ENCODE measurements at places on chromosomes 1 and 21.

DNA sequence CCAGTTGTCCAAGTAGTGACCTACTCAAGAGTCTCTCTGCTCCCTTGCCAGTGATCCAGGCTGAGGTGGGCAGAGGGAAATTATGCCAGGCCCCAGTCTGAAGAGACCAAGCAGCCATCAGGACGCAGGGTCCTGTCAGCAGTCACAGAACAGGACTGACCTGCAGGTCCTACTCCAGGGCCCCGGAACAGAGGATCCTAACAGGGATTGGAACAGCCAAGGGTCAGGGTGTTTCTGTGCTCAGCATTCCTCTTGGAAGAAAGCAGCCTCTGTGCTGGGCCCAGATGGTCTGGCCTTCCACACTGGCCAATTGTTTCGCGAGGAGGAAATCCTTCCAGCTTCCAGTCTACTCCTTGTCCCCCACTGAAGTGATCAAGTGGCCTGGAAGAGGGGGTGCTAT, 41.6 kb upstream of the USP1 start:
- DNase-seq: no peak

DNA sequence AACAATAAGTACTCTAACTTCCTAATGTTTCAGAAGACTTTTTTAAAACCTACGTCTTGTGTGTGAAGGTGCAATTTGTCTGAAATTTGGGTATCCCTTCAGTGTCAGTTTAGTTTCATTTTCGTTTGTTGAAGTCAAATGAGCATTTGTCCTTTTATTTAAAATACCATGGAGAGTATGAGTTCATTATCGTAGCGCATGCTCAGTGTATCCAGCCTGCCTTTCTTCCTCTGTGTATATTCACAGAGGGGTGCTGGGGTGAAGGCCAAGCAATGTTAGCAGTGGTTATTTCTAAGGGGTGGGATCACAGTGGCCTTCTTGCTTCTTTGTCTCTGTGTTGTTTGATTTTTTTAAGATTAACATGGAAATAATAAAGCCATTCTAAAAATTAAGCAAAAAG, 43.2 kb downstream of the CNN3 start:
- DNase-seq: no peak

- DNase-seq: no peak
These were observed 8.7 kb downstream of the PLA2G2D start for GRCh38 chr1:20110679-20111078.

DNA sequence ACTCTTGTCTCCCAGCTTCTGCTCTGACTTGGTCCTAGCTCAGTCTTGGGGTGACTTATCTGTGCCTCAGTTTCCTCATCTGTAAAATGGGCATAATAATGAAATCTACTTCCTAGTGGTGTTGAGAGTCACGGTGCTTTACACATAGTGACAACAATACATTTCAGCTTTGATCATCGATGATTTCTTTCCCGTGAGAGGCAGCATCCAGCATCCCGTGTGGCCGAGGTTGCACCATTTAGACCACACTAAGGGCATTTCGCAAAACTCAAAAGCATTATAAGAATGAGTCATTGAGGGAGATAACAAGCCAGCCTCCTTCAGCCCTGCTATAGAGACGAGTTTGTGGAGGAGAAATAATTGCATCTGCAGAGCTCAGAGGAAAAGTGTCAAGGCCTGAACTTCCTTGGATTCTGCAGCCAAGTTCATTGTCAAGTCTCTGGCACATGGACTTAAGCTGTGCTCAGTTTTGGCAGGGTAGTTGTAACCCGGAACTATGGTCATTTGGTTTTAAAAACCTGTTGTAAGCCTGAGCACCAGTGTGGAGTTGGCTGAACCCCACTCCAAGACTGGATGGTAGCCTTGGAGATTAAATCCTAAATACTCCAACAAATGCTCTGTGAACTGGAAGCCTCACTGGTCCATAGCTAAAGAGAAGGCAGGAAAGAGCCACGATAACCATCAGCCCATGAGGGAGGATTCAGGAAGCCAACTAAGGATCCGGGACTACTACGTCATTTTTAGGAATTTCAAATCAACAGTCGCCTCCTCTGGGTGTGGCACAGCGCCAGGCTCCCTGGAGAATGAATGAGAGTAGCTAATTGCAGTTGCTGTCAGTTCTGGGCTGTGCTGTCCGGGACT, 64.2 kb downstream of the TCP10L start:
- no peak for DNase-seq

- no peak for DNase-seq
These were observed 25.7 kb downstream of the CNST start for GRCh38 chr1:246591958-246592357.

GRCh38 chr1:32234792-32235191, 12.2 kb upstream of the FAM167B start:
- no peak for DNase-seq

GRCh38 chr1:180228648-180229482, 1.2 kb upstream of the LHX4 start:
- no peak for DNase-seq

DNA sequence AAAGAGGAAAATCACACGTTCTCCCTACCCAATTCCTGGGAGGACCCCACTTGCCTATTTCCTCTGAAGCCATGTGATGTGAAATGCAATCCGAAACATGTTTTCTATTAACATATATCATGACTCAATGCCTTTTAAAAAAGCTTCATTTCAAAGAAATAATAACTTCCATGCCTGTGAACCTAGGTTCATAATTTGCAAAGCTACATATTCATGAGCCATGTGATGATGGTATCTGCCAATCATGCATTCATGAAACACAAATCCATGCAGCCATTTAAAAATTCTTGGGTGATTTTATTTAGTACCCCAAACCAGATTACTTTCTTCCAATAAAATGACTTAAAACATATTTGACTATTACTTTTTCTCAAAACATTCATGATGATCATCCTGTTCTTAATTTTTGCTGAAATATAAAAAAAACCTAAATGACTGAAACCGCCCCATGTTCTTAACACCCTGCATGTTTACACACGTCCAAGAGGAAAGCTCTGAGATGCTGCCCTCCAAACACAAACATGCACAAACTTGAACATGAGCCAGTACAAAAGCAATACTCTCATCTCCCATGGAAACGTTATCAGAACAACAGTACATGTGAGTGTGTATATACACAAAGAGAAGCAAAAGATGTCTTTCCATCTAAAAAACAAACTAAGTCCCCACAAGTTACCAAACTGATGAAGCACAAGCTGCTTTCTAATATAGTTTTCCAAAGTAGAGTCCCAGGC, 140.1 kb downstream of the TGFBR3 start:
- DNase-seq: no peak

GRCh38 chr1:153613406-153613805, 469 bp upstream of the S100A16 start:
- DNase-seq: no peak

DNA sequence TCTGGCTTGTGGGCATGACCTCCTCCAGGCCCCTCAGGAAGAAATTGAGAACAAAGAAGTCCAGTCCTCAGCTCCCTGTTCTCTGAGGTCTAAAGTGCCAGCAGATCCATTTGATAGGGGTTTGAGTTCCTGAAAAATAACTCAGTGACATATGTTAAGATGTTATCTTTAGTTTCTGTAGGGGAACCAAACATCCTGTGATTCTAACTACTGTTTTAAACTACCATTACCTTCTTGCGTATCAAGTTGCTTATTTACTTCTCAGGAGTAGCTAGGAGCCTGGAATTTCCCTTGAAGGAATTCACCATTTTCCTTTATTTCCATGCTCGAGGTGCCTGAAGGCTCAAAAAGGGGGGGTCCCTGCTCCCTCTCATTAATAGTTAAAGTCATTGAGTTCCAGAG, 18.8 kb upstream of the LIN9 start:
- DNase-seq: no peak

GRCh38 chr1:151436985-151437384, 22.3 kb downstream of the POGZ start:
- DNase-seq: no peak

- DNase-seq: no peak
These were observed 3.9 kb upstream of the STIL start for GRCh38 chr1:47317841-47318240.

GRCh38 chr1:220040028-220040596, 6.2 kb downstream of the EPRS1 start:
- no peak for DNase-seq

- DNase-seq: no peak
These were observed 256.5 kb upstream of the TMEM51 start for GRCh38 chr1:14897080-14897449.

DNA sequence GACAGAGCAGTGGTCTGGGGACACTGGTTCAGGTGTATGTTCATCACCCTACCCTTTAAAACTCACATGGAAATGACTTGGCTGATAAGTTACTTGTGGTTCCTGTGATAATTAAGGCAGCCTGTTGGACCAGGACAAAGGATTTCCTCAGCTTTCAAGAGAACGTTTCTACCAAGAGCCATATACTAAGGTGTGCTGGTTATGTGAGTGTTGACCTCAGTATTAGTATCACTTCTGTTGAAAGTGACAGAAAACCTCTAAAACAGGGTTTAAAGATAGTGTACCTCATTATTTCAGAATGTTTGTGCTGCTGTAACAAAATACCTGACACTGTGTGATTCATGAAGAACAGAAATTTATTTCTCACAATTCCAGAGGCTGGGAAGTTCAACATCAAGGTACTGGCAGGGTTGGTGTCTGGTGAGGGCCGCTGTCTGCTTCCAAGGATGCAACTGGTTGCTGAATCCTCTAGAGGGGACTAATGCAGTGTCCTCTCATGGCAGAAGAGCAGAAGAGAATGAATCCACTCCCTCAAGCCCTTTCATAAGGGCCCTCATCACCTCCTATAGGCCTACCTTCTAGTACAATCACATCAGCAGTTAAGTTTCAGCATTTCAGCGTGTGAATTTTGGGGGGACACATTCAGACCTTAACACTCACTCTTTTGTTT, 54.9 kb downstream of the UCK2 start:
- no peak for DNase-seq

GRCh38 chr1:52697795-52698674, at the start of gene COA7:
TSS of gene COA7 (minus strand) at chr1:52698347. CDS start at chr1:52698326, 21 bp downstream.
- DNase-seq: peak; percentile 21

GRCh38 chr1:14929547-14930246, 223.8 kb upstream of the TMEM51 start:
- DNase-seq: no peak

- DNase-seq: no peak
These were observed 38.8 kb downstream of the C1orf21 start for GRCh38 chr1:184425449-184426277.

DNA sequence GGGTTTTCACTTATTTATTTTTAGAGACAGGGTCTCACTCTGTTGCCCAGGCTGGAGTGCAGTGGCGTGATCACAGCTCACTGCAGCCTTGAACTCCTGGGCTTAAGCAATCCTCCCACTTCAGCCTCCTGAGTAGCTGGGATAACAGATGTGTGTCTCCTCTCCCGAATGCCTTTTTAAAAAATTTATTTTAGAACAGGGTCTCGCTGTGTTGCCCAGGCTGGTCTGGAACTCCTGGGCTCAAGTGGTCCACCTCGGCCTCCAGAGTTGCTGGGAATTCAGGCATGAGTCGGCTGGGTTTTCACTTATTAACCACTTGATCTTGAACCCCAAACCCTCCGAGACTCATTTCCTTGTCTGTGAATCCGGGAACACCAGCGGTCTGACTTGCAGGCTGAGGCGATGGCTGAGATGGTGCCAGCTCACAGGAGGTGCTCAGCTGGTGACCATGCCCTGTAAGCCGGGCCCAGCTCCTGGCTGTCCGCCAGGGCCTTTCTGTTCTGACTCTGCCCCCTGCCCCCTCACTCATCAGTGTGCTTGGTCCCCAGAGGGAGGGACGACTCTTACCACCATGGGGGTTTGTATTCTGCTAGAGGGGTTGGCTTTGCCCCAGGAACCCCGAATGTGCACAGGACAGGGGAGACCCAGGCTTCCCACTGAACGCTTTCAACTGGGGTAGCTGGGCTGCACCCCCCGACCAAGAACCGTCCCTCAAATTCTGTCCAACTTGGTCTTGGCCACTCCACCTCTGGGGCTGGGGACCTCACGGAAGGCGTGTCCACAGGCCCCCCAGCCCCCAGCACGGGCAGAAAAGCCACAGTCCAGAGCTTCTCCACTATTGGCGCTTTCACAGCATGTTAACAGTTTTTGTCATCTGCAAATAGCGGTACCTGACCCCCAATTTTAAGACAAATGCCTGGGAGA, 22.5 kb downstream of the MMEL1 start:
- no peak for DNase-seq

GRCh38 chr21:44397431-44398031, 44.1 kb downstream of the TRPM2 start:
- no peak for DNase-seq

- no peak for DNase-seq
These were observed 18.4 kb upstream of the EDN2 start for GRCh38 chr1:41502912-41503311.

GRCh38 chr1:101128211-101128727, 102.7 kb upstream of the DPH5 start:
- DNase-seq: no peak

GRCh38 chr21:45078877-45079281, 4.5 kb downstream of the ADARB1 start:
- DNase-seq: peak; percentile 45

- peak; percentile 32 for DNase-seq
These were observed 64.9 kb upstream of the FCGR2A start for GRCh38 chr1:161440312-161440894.

- DNase-seq: no peak
These were observed 9.2 kb upstream of the GJB3 start for GRCh38 chr1:34771573-34772371.

Measured in stimulated activated CD8-positive, alpha-beta memory T cell treated with anti-CD3 and anti-CD28 coated beads, Interleukin-15, amount 100 ng/mL, for 4 hours (primary cell).